ENCODE measurements at places on chromosomes 3 and 15.

- peak; percentile 2 for DNase-seq
Observed at GRCh38 chr3:155744626-155745324, at the start of gene PLCH1. TSS of gene PLCH1 (minus strand) at chr3:155745071. CDS start at chr3:155704224, 40,847 bp downstream.

DNA sequence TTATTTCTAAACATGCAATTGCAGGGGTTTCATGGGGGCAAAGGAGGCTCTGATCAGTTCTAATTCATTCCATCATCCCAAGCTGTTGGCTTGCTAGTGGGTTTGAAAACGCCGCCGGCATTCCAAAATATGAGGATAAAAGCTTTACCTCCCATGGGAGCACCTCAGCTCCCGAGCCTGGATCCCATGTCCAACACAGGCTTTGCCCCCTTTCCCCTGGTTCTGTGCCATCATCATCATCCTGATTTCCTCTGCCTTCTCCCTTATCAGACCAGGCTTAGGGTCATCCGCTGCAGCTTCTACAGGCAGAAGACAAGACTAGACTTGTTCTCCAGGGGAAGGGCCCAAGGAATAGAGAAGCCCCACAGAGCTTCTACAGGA, 25.4 kb downstream of the SH3BP5 start:
- no peak for DNase-seq

GRCh38 chr15:67080900-67081431, 15.6 kb downstream of the SMAD3 start:
- DNase-seq, result no peak

DNA sequence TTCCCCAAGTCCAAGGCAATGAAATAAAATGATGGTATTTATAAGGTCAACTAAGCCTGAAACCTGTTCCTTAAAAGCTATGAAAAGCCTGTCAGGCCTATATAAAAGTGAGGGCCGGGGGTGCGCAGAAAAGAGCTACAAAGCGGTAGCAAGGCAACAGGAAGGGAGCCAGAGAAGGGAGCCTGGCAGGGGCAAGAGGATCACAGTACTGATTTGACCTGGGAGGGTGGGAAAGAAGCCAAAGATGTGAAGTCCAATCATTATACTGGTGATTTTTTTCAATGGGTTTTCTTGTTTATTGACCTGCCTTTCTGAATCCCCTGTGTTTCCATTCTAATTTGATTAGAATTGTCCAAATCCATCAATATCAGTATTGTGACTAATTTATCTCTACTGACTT, 64.3 kb upstream of the STT3B start:
- no peak for DNase-seq

DNA sequence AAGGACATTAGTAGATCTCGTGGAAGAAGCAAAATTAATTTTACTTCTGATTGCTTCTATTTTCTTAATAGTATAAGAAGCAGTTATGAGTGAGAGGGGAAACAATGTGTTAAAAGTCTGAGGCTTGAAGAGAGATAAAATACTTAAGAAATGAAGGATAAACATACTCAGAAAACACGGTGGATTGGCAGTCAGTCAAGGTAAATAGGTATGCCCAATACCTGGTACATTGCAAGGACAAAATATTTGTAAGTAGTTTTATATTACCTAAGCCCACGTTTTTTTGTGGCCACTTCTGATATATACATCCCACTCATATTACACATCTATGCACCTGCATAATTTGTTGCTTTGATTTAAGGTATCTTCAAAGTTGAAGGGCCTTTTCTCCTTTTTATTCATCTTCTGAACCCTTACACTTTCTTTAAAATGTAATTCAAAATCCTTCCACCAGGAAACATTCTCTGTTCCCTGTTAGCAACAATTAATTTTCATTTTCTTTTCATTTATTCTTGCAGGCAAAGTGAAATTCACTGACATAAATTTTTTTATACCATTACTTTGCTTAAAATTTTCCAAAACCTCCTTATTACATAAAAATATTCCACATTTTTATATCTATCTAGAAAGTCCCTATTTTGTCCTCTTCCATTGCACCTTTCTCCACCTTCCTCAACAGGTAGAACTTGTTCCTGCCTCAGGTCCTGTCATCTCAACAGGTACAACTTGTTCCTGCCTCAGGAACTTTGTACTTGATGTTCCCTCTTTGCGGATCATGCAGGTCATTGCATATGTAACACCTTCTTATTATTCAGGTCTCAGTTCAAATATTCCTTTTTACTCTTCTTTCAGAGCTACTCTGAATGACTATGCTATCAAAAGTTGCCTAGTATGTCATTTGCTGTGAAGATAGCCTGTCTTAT, 755.7 kb upstream of the ALCAM start:
- no peak for DNase-seq

DNA sequence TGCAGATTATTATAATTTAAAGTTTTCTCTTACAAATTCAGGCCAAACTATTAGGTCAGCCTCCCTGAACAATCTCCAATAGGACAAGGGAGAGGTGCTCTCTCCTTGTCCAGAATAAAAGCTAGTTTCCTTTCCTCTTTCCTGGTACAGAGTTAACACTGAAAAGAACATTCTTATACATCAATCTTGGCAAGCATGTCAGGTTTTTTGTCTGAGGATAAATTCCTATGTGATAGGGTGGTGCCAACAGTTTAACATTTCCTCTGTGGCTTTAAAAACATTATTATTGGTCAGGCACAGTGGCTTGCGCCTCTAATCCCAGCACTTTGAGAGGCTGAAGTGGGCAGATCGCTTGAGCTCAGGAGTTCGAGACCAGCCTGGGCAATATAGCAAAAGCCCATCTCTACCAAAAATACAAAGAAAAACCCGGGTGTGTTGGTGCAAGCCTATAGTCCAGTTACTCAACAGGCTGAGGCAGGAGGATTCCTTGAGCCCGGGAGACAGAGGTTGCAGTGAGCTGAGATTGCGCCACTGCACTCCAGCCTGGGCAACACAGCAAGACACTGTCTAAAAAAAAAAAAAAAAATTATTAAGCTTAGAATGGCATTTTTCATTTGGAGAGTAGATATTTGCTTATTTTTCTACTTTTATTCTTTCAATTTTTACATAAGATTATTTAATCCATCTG, 13.7 kb upstream of the ULK4 start:
- DNase-seq, result no peak

DNA sequence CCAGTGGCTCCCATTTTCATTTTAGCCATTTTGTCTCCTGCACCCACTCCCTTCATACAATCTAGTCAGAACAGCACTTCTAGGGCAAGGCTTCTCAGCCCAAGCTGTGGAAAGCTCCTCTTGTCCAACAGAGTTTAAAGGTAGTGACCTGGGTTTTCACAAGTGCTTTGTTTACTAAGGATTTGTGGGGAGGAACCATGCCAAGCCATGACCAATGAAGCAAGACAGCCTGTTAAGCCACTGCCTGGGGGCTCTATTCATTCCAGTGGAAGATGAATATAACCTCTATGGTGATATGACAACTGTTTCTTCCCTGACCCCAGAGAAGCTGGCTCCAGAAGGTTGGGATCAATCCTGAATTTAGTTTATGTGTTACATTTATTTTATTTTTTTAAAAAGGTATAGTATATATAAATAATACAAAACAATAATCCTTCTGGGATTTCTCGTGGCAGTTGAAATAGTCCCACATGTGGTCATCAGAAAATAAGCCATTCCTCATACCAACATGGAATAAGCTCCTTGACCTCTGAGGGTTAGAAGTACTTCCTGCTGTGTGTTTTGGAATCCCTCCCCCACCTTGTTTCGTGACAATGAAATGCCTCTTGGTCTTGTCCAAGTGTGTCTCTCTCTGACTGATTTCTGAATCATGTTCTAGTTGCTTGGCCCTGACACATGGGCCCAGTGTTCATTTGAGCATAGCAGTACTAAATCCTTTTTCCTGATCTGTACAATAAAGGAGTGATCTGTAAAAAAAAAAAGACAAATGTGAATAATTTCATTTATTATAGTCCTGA, 13.3 kb upstream of the THUMPD3 start:
- no peak for DNase-seq

- DNase-seq, result no peak
Observed at GRCh38 chr15:64521726-64522164, 61.4 kb downstream of the ZNF609 start.

- DNase-seq, result no peak
Observed at GRCh38 chr15:42345504-42345903, 13.8 kb upstream of the CAPN3 start.

- DNase-seq, result no peak
Observed at GRCh38 chr15:52234596-52235541, 43.7 kb upstream of the GNB5 start.

- no peak for DNase-seq
Observed at GRCh38 chr15:73021139-73021621, 31.1 kb upstream of the NEO1 start.

DNA sequence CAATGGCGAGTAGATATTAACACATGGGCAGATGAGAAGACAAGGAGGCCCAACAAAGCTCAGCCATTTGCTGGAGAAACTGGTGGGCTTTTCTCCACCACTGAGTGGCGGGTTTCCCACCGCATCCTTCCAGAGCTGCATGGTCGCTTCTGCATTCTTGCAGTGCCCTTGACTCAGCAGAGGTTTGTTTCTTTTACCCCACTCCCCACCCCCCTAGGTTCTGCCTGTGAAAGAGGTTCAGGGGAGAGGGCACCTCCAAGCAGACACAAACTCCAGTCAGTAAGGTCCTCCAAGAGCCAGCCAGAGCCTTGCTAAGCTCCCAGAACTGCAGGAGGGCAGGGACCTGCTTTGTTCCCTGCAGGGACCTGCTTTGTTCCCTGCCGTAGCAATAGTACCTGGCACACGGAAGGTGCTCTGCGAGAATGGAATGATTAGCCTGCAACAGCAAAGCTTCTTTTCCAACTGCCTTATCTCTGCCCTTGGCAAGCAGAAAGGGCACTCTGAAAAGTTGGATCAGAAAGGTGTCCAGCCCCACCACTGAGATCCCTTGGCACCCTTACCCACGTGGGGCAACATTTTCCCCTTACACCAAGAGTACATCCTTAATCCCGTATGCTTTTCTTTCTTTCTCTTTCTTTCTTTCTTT, 1.4 kb downstream of the PAQR5 start:
- no peak for DNase-seq

GRCh38 chr3:160671231-160671630, 5.7 kb upstream of the ARL14 start:
- no peak for DNase-seq

- no peak for DNase-seq
Observed at GRCh38 chr15:99481951-99482230, 83.9 kb upstream of the MEF2A start.

GRCh38 chr15:57460208-57460816, 84.0 kb downstream of the CGNL1 start:
- DNase-seq, result no peak

- no peak for DNase-seq
Observed at GRCh38 chr3:43073836-43074220, 32.1 kb downstream of the POMGNT2 start.

GRCh38 chr3:133113526-133113925, 75.3 kb downstream of the TMEM108 start:
- no peak for DNase-seq

- no peak for DNase-seq
Observed at GRCh38 chr3:72081471-72082185, 296.7 kb upstream of the PROK2 start.

- no peak for DNase-seq
Observed at GRCh38 chr3:193836918-193837317, 243.9 kb downstream of the OPA1 start.

- no peak for DNase-seq
Observed at GRCh38 chr3:134625462-134625861, 25.4 kb downstream of the KY start.

DNA sequence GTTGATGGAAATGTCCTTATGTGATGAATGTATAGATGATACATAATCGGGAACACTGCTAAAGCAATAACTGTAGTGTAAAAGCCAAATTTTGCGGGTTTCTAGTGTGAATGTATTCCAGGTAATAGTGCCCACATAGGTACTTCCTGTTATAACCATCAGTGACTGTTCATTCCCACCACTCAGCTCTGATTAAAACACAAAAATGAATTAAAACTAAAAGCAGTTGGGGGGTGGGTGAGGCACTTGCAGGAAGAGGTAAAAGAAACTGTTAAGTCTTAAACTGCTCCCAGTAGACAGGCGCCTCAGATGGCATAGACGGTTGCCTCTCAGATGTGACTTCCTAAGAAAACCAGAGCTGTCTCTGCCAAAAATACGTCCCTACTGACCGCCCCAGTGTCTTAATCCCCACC, 893 bp upstream of the MTHFS start:
- no peak for DNase-seq

DNA sequence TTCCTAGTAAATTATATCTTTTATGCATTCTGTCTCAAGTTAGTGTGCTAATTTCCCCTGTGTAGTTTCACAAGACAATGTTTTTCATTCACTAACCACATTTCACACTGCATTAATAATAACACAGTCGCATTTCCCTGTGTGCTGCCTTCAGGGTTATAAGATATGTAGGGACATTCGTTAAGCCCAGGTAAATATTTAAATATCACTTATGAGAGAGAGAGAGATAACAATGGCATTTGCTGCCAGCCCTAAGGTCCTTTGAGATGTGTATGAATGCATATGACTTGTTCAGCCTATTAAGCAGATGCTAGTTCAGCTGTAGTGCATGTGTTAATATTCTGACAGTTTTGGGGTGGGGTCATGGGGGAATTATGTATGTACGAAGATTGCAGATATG, 876.7 kb downstream of the NAALADL2 start:
- no peak for DNase-seq

DNA sequence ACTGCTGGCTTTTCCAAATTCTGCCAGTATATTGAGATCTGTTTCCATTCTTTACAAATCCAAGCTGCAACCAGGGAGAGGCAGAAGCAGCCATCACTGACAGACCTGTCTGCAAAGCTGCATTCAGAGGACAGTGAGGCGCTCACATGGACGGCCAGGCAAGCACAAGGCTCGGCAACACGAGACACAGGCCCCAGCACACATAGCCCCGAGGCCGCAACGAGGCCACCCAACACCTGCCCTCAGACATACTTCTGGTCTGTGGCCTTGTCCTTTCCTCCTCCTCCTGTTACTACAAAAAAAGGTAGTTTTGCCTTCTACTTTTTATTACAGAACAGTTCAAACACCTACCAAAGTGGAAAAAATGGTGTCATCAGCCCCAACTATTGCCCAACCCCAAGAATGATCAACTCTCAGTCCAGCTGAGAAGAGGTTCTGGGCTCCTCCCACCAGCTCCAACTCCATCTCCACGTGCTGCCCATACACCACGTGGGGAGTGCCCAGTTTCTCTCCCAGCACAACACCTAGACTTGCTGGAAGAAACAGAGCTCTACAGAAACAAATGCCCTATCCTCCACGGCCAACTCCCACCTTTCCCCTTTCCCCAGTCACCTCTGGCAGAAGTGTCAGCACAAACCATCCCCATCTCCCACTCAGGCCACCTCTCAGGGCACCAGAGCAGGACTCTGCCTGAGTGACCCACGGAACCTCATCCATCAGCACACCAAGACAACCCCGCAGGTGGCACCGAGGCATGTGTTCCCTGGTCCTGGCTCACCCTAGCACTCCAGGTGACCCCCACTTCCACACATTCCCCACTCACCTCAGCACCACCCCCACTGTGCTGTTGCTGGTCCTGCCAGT, 7.4 kb downstream of the ZXDC start:
- no peak for DNase-seq

GRCh38 chr3:30751610-30752299, 142.7 kb downstream of the GADL1 start:
- peak; percentile 32 for DNase-seq

GRCh38 chr3:12590096-12590495, 33.2 kb downstream of the MKRN2 start:
- no peak for DNase-seq

GRCh38 chr3:148606979-148607378, 90.7 kb upstream of the AGTR1 start:
- DNase-seq, result no peak

Data from stimulated activated CD8-positive, alpha-beta memory T cell treated with anti-CD3 and anti-CD28 coated beads, Interleukin-12 subunit alpha, Interleukin-12 subunit beta, amount 100 ng/mL, for 1 hour (primary cell).